Activated CD4-positive, alpha-beta memory T cell treated with anti-CD3 and anti-CD28 coated beads for 36 hours (primary cell): ENCODE measurements at places on chromosomes 3 and 15. TPM values are rescaled to one million over a fixed set of nuclear protein-coding genes. Genes with fewer than 3 reads are reported as not detected.
A peak's percentile ranks its signal among the peaks of the same experiment; 100 is the strongest.

Gene IL17RB
- total RNA-seq, result 0.92 TPM

Gene ZNF660
- total RNA-seq, result 0.10 TPM

Gene TATDN2
- 39.4 TPM for total RNA-seq

- peaks cover 11% of the 10 kb centered on the region for H3K4me1 ChIP-seq
- no peak overlapping the region for H3K4me3 ChIP-seq
- DNase-seq, result no peak
- H3K27me3 ChIP-seq, result peaks cover 1% of the 10 kb centered on the region
- H3K36me3 ChIP-seq, result no peaks in the 10 kb centered on the region
Observed at GRCh38 chr15:101066501-101067408, 147.6 kb downstream of the LRRK1 start.

GRCh38 chr3:85482213-85482490 is 523.4 kb downstream of the CADM2 start:
- no peaks in the 10 kb centered on the region for H3K27me3 ChIP-seq
- DNase-seq, result no peak
- no peaks in the 10 kb centered on the region for H3K36me3 ChIP-seq
- no peak overlapping the region for H3K27ac ChIP-seq
- H3K4me3 ChIP-seq, result no peak overlapping the region

DNA sequence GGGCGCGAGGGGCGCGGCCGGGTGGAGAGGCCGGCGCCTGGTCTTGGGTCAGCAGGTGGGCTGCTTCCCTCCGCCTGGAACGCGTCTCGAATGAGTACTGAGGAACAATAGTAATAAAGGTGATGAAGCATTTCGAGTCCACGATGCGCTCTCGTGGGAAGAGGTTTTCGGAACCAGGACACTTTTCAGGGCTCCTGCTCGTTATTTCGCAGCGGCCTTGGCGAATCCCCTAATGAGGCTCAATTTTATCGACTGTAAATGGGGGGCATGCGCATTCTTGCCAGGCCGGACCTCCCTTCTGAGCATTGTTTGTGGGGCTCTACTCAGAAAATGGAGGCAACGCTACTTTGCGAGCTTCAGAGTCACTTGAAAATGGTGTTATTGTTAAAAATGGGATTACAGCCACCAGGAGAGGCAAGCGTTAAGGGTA is 1.2 kb downstream of the NR2C2 start:
- no peak for DNase-seq
- peaks cover 19% of the 10 kb centered on the region for H3K36me3 ChIP-seq
- peak overlapping the region; percentile 96 for H3K4me3 ChIP-seq
- peaks cover 47% of the 10 kb centered on the region for H3K4me1 ChIP-seq
- peak overlapping the region; percentile 61 for H3K27ac ChIP-seq
- no peaks in the 10 kb centered on the region for H3K27me3 ChIP-seq

DNA sequence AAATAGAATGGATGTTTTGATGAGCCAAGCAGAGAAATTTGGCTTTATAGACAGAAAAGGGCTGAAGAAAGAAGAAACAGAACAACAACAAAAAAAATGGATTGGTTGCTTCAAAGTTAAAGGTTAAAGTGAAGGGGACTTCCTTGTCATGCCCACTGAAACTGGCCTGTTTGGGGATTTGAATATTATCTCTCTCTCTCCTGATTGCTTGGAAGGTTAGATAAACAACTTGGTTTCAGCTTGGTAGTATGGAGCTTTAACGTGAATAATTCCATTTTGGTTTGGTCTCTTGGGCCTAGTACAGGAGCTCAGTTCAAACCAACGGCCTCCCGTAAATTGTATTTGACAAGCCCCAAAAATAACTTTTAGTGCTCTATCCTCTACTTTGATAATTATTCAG is 70.8 kb upstream of the MBNL1 start:
- no peaks in the 10 kb centered on the region for H3K27me3 ChIP-seq
- no peak for DNase-seq
- H3K4me1 ChIP-seq, result peaks cover 71% of the 10 kb centered on the region
- peak overlapping the region; percentile 69 for H3K4me3 ChIP-seq

DNA sequence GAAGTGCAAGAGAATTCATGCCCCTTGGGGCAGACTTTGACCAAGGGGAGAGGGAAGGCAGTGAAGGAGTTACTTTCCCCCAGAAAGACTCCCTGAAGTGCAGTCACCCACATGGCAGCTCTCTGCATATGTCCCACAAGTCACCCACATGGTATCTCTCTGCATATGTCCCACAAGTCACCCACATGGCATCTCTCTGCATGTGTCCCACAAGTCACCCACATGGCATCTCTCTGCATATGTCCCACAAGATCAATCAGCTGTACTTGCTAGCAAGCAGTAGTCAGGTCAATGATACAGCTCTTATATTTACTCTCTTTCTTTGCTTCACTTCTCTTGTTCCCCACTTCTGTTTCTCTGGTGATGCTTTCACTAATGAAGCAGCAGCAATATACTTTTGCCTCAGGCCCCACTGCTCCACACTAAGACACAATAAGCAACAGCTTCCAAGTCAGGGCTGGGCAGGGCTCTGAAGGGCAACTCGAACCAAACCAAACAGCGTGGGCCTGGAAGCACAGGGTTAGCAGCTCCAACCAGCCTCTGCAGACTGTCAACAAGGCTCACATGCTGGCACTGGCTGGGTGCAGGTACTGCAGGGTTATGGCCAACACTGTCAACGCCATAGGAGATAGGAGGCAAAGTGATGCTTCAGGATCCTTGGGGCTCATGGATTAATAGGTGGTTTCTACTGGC is 46.7 kb downstream of the THBS1 start:
- peaks cover 11% of the 10 kb centered on the region for H3K36me3 ChIP-seq
- H3K27me3 ChIP-seq, result no peaks in the 10 kb centered on the region
- H3K4me1 ChIP-seq, result peaks cover 82% of the 10 kb centered on the region
- DNase-seq, result no peak
- no peak overlapping the region for H3K4me3 ChIP-seq

DNA sequence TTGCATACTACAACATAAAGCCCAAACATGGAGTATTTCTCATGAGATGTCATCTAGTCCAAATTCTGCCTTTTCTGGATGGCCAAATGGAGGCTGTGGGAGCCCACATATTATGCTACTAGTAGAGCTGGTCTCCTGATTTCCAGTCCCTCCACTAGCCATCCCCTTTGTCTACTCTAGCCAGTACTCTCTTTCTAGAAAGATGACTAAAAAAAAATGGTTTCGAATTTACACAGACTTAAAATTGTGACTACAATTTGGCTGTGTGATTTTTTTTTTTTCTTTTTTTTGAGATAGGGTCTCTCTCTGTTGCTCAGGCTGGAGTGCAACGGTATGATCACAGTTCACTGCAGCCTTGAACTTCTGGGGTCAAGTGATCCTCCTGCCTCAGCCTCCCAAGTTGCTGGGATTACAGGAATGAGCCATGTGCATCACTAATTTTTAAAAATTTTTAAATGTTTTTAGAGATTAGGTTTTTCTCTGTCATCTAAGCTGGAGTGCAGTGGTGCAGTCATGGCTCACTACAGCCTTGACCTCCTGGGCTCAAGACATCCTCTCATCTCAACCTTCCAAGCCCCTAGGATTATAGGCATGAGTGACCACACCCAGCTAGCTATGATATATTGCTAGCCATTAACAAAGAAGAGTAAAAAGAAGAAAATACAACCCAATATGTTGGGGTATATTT is 273.9 kb downstream of the ADAMTSL3 start:
- DNase-seq, result no peak
- H3K27ac ChIP-seq, result no peak overlapping the region
- H3K27me3 ChIP-seq, result peaks cover 1% of the 10 kb centered on the region

Gene TNFSF10
- total RNA-seq, result 30.1 TPM

- H3K27ac ChIP-seq, result no peak overlapping the region
- H3K4me1 ChIP-seq, result peaks cover 2% of the 10 kb centered on the region
- no peak overlapping the region for H3K4me3 ChIP-seq
- no peaks in the 10 kb centered on the region for H3K36me3 ChIP-seq
- DNase-seq, result no peak
Observed at GRCh38 chr3:43914269-43914668, 223.5 kb downstream of the ABHD5 start.

- no peaks in the 10 kb centered on the region for H3K27me3 ChIP-seq
- peak; percentile 82 for DNase-seq
- H3K27ac ChIP-seq, result peak overlapping the region; percentile 96
- H3K36me3 ChIP-seq, result peaks cover 23% of the 10 kb centered on the region
Observed at GRCh38 chr3:18645619-18646018, 220.5 kb upstream of the SATB1 start.

Gene CHRNA7
- total RNA-seq, result not detected

GRCh38 chr15:31405200-31405920 is 78.7 kb downstream of the KLF13 start:
- peak; percentile 30 for DNase-seq
- peak overlapping the region; percentile 21 for H3K4me3 ChIP-seq
- H3K27me3 ChIP-seq, result no peaks in the 10 kb centered on the region
- H3K4me1 ChIP-seq, result peaks cover 16% of the 10 kb centered on the region

DNA sequence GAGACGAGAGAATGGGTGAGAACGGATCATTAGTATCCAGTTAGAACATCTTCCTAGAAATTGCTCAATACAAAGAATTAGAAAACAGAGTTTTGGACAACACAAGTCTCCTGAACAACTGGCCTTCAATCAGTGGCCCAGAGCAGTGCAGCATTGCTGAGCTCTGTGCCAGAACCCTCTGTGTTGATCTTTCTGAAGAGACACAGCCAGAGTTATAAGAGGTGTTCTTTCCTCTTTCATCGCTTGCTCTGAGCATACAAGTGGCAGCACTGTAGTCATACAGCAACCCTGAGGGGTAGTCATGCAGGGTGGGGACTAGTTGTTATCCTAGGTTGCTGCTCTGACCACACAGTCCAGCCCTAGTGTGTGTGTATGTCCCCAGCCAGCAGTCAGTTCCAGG is 4.0 kb downstream of the KNSTRN start:
- H3K27me3 ChIP-seq, result no peaks in the 10 kb centered on the region
- H3K4me1 ChIP-seq, result peaks cover 14% of the 10 kb centered on the region
- no peak overlapping the region for H3K27ac ChIP-seq

- no peak for DNase-seq
- no peak overlapping the region for H3K4me3 ChIP-seq
- no peaks in the 10 kb centered on the region for H3K27me3 ChIP-seq
- no peaks in the 10 kb centered on the region for H3K36me3 ChIP-seq
Observed at GRCh38 chr3:154549391-154549790, 119.4 kb upstream of the GPR149 start.

GRCh38 chr3:168191856-168192255 is 96.1 kb upstream of the GOLIM4 start:
- no peak overlapping the region for H3K27ac ChIP-seq
- H3K4me1 ChIP-seq, result no peaks in the 10 kb centered on the region
- DNase-seq, result no peak
- no peak overlapping the region for H3K4me3 ChIP-seq

Gene KNG1
- not detected for total RNA-seq

DNA sequence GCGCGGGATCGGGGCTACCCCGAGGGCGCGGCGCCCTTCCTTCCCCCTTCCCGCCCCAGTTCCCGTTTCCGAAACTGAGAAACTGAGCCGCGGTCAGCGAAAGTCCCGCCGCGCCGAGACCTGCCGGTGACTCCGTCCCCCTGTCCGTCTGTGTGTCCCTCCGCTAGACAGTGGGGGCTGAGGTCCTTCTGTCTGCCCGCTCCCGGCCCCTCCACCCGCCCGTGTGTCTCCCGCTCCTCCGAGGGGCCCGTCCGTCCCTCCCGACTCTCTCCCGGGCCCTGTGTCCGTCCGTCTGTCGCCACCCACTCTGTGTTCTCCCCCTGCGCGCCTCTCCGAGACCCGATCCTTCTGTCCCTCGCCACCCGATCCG is 426 bp downstream of the PRKCD start:
- peaks cover 22% of the 10 kb centered on the region for H3K4me1 ChIP-seq
- H3K27ac ChIP-seq, result peak overlapping the region; percentile 57
- H3K4me3 ChIP-seq, result peak overlapping the region; percentile 77
- no peaks in the 10 kb centered on the region for H3K36me3 ChIP-seq
- DNase-seq, result peak; percentile 37
- peaks cover 12% of the 10 kb centered on the region for H3K27me3 ChIP-seq

DNA sequence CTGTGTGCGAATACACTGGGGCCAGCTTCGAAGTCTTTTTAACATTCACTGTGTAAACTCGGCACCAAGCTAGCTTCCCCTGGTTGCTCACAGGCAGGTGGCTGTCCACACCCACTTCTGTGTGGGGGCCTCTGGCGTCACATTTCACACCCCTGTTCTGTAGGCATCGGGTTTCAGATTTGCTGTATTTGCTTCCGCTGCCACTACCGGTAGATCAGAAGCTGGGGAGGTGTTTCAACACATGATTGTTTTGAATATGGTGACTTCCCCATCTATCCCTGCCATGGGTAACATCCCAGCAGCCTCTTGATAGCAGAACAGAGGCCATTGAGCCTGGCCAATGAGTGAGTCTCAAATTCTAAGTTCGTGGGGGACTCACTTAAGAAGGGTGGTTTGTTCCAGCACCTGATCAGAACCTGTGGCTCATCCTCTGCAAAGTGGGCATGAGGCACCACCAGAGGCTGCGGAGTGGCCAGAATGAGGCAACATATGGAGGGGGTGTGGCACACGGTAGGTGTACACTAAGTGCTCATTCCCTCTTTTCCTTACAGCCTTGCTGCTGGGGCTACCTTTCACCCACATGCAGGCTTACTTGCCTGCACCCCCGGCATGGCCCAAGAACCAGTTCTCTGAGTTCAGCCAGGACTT is 61.5 kb downstream of the IQSEC1 start:
- H3K4me1 ChIP-seq, result peaks cover 79% of the 10 kb centered on the region
- H3K27me3 ChIP-seq, result no peaks in the 10 kb centered on the region
- H3K4me3 ChIP-seq, result peak overlapping the region; percentile 70
- peak overlapping the region; percentile 93 for H3K27ac ChIP-seq

DNA sequence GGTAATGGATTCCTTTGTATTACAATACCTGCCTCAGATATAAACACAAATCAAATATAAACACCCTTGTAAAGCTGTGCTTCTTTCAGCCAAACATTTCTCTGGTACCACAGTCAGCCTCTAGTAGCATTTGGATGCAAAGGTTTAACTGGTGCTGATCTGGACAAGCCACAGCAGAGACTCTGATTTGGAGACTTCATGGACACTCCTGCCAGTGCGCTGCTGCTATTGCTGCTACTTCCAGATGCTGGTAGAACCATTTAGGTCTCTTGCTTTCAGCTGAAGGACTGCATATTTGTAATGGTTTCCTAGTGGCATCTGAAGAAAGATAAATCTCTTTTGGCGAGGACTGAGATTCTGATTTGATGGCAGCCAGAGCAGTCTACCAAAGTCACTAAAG is 36.9 kb downstream of the NCK1 start:
- H3K4me1 ChIP-seq, result peaks cover 65% of the 10 kb centered on the region
- no peak overlapping the region for H3K4me3 ChIP-seq
- H3K36me3 ChIP-seq, result peaks cover 26% of the 10 kb centered on the region
- no peak for DNase-seq
- no peaks in the 10 kb centered on the region for H3K27me3 ChIP-seq
- H3K27ac ChIP-seq, result peak overlapping the region; percentile 35

Gene ZBED2
- total RNA-seq, result 610 TPM

- DNase-seq, result no peak
- H3K4me1 ChIP-seq, result no peaks in the 10 kb centered on the region
- no peak overlapping the region for H3K4me3 ChIP-seq
- no peaks in the 10 kb centered on the region for H3K36me3 ChIP-seq
- H3K27ac ChIP-seq, result no peak overlapping the region
- no peaks in the 10 kb centered on the region for H3K27me3 ChIP-seq
Observed at GRCh38 chr3:9165421-9165820, 84.0 kb downstream of the SRGAP3 start.

Gene NAA80
- total RNA-seq, result 19.6 TPM

Gene ZNF654
- total RNA-seq, result 16.7 TPM

Gene SLC9A9
- 1.6 TPM for total RNA-seq

GRCh38 chr15:34621675-34622074 is 38.2 kb upstream of the GOLGA8B start:
- no peaks in the 10 kb centered on the region for H3K4me1 ChIP-seq
- no peaks in the 10 kb centered on the region for H3K36me3 ChIP-seq
- H3K27ac ChIP-seq, result no peak overlapping the region
- H3K27me3 ChIP-seq, result peaks cover 21% of the 10 kb centered on the region
- DNase-seq, result no peak
- no peak overlapping the region for H3K4me3 ChIP-seq

Gene EXOSC7
- 62.2 TPM for total RNA-seq

Gene KBTBD13
- total RNA-seq, result not detected

Gene CLEC3B
- total RNA-seq, result not detected

Gene ADGRG7
- not detected for total RNA-seq
